Small intestine (tissue), 16 donors: ENCODE measurements at places on chromosomes 1 and 21. TPM values are rescaled to one million over a fixed set of nuclear protein-coding genes. Genes with fewer than 3 reads are reported as not detected.

The YIPF1 gene
- 23.7 TPM for polyA plus RNA-seq

The SH2D1B gene
- polyA plus RNA-seq, result 0.33 TPM

The GCSAML gene
- 0.07 TPM for polyA plus RNA-seq

The TMEM269 gene
- polyA plus RNA-seq, result not detected

The CPTP gene
- 26.1 TPM for polyA plus RNA-seq

The C1QA gene
- 215 TPM for polyA plus RNA-seq

The TIE1 gene
- polyA plus RNA-seq, result 0.81 TPM
